ENCODE measurements at places on chromosomes 5 and 9.

DNA sequence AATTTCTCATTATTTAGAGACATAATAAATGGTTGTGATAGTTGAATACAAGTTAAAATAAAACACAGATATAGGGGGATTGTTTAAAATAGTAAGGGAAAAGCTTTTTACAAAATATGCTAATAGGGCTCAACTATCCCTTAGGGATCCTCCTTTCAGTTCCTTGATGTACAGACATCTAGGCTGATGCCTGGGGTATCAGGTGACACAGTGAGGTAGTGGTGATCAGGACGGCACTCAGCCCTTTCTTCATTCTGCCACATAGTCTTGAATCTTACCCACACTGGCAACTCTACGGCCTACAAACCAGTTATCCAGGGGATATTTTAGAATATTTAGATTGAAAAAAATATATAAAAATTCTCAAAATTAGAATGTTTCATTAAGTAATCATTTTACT, 12.5 kb upstream of the SLC35D2 start:
- no peak for DNase-seq

DNA sequence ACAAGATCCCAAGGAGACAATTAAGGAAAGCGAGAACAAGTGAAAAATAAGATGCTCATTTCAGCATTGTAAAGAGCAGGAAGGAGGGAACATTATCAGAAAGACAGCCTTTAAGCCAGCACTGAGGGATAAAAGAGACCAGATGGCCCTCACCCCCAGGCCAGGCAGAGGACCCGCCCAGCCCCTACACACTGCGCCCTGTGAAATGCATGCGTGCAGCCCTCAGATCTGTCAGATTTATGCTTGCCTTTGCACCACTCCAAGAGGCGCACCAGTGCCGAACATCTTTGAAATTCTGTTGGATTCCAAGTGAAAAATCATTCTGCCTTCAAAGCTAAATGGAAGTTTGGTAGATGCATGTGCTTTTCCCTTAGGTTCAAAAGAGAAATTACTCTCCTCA, 378.0 kb downstream of the MLLT3 start:
- DNase-seq = no peak

- no peak for DNase-seq
These were observed 595.4 kb upstream of the RIOK2 start for GRCh38 chr5:97778451-97778850.

- no peak for DNase-seq
These were observed 145.9 kb downstream of the ROR2 start for GRCh38 chr9:91803970-91804752.

DNA sequence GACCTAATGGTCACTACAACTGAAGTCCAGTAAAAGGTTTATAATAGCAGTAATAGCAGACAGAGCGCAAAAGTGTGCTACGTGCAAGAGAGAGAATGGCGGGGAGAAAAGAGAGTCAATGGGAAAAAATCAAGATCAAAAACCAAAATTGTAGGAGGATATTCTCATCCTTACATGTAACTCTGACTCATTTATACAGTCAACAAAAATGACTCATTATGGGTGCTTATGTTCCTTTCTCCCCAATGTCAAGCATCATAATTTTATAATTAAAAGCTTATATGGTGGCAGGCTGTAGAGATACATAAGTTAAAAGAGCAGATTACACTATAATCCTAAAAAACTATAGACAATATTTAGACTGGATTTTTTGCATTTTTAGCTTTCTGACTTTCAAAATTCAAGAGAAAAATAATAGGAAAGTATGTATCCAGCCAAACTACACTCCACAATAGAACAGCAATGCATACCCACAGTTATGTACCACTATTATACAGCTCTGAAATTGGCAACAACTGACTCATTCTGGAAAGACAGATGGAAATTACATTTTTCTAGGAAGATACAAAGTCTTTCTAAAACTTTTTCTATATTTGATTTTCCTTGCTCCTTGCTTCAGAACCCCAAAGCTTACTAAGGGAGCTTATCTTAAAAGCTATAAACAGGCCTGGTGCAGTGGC, 78.4 kb downstream of the PLPP1 start:
- no peak for DNase-seq

DNA sequence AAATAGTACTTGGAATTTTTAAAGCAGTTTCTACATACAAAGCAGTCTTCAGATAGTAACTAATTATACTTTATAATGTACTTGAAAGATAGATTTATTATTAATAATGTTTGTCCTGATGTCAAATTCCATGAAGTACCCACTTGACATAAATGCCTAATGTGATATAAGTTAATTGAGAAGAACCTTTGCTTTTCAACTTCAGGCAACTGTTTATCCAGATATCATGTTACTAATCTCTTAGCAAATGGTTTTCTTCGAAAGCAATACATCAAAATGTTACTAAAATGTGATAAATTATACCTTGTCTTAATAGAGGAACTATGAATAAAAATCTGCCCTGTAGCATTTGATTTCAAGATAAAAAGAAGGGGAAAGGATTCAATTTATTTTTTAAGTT, 146.8 kb upstream of the FBXL17 start:
- no peak for DNase-seq

DNA sequence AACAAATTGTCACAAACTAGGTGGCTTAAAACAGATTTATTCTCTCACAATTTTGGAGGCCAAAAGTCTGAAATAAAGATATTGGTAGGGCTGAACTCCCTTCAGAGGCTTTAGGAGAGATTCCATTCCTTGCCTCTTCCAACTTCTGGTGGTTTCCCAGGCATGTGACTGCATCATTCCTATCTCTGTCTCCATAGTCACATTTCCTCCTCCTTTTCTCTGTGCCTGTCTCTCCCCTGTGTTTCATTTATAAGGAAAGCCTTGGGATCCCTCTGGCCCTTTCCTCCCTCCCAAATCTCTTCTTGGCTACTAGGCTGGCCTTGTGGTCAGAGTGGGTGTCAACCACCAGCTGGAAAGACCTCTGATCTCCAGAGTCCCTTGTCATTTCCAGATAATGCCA, 78.2 kb downstream of the SNX18 start:
- no peak for DNase-seq

- DNase-seq = no peak
These were observed 144.1 kb downstream of the EBF1 start for GRCh38 chr5:158955636-158956035.
